ENCODE measurements at places on chromosomes 7 and 10. TPM values are rescaled to one million over a fixed set of nuclear protein-coding genes. Genes with fewer than 3 reads are reported as not detected.

Gene POLR2J2
- 7.2 TPM for total RNA-seq

Gene FEZF1
- total RNA-seq, result 114 TPM

Gene OR2A42
- total RNA-seq, result 0.37 TPM

Gene CHST12
- 21.8 TPM for total RNA-seq

Gene FAM204A
- 103 TPM for total RNA-seq

Gene FAM24B
- 8.0 TPM for total RNA-seq

Gene ADCK2
- 7.5 TPM for total RNA-seq

Gene BBS9
- 9.4 TPM for total RNA-seq

Gene TBXAS1
- total RNA-seq, result 2.5 TPM

Gene MOGAT3
- total RNA-seq, result not detected

Gene TMEM176B
- total RNA-seq, result 2.2 TPM

Gene AKR1C2
- total RNA-seq, result 16.2 TPM

Gene UCN3
- not detected for total RNA-seq

Gene PON3
- not detected for total RNA-seq

Gene CCDC172
- not detected for total RNA-seq

Gene CALCR
- total RNA-seq, result not detected

Gene TMEM176A
- 2.3 TPM for total RNA-seq

Gene SLC29A4
- 27.7 TPM for total RNA-seq

Gene MSMB
- not detected for total RNA-seq

Gene VIPR2
- total RNA-seq, result not detected

Gene ZNF488
- 0.09 TPM for total RNA-seq

Gene TCERG1L
- total RNA-seq, result 16.3 TPM

Gene RELN
- not detected for total RNA-seq

Gene CCDC3
- 3.0 TPM for total RNA-seq

Gene PHYHIPL
- 0.33 TPM for total RNA-seq

Gene NPY
- total RNA-seq, result 34.4 TPM

Gene SMKR1
- 1.7 TPM for total RNA-seq

Gene C10orf62
- total RNA-seq, result not detected

Gene WNT8B
- total RNA-seq, result not detected

Gene AGAP6
- 16.7 TPM for total RNA-seq

Gene HABP2
- not detected for total RNA-seq

Gene LRRD1
- not detected for total RNA-seq

Gene CTAGE4
- total RNA-seq, result not detected

Gene GRM8
- 0.80 TPM for total RNA-seq

Gene MCM7
- total RNA-seq, result 399 TPM

Gene ABCB1
- not detected for total RNA-seq

Gene MSRB2
- total RNA-seq, result 9.1 TPM

Gene PNLIPRP3
- not detected for total RNA-seq

Gene NXPH1
- not detected for total RNA-seq

Gene GPR158
- not detected for total RNA-seq

Gene OR13A1
- total RNA-seq, result not detected

Gene C7orf57
- not detected for total RNA-seq

Gene NPFFR1
- total RNA-seq, result 0.02 TPM

Gene PRKG1
- total RNA-seq, result 0.17 TPM

Gene NPTX2
- 2.0 TPM for total RNA-seq

Gene MSANTD7
- total RNA-seq, result 19.1 TPM

Gene FGFR2
- total RNA-seq, result 1.6 TPM

Gene JCAD
- 62.0 TPM for total RNA-seq

Gene CFAP69
- total RNA-seq, result 4.3 TPM

Gene FGL2
- total RNA-seq, result not detected

Gene TMEM196
- total RNA-seq, result not detected

Gene SPDYE5
- total RNA-seq, result not detected
